ENCODE measurements at places on chromosomes 3 and 15.

GRCh38 chr15:61798631-61799030 is 261.6 kb downstream of the VPS13C start:
- no peak for DNase-seq

- DNase-seq, result no peak
Measured at GRCh38 chr3:129226374-129226773, 23.0 kb upstream of the COPG1 start.

DNA sequence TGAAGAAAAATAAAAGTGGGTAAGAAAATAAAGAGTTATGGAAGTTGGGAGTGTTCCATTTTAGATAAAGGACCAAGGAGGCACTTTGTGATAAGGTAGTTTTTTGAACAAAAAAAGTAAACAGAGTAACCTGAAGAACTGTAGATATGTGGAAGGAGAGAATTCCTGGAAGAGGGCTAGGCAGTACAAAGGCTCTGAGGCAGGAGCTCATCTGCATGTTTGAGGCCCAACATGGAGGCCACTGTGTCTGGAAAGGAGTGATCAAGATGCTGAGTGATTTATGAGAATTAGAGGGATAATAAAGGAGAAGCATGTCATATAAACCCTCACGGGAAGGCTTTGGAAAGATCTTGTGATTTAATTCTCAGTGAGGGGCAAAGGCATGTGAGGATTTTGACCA is 126.5 kb downstream of the DTWD1 start:
- no peak for DNase-seq

DNA sequence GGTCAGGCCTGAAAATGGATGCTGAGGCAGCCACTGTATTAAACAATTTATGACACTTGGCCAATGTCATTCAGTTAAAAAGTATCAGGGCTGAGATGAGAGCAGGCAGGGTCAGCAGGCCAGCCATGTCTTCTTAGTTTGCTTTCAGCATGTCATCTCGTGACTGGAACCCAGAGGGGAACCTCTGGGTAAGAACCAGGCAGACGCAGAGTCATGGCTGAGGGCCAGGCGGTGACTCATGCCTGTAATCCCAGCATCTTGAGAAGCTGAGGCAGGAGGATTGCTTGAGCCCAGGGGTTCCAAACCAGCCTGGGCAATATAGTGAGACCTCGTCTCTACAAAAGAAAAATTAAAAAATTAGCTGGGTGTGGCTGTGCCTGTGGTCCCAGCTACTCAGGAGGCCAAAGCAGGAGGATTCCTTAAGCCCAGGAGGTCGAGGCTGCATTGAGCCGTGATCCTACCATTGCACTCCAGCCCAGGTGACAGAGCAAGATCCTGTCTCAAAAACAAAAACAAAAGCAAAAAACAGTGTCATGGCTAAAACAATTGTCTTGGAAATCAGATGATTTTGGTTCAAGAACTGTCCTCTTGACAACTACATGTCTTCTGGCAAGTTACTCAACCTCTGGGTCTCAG is 11.7 kb downstream of the BCL2L10 start:
- no peak for DNase-seq

DNA sequence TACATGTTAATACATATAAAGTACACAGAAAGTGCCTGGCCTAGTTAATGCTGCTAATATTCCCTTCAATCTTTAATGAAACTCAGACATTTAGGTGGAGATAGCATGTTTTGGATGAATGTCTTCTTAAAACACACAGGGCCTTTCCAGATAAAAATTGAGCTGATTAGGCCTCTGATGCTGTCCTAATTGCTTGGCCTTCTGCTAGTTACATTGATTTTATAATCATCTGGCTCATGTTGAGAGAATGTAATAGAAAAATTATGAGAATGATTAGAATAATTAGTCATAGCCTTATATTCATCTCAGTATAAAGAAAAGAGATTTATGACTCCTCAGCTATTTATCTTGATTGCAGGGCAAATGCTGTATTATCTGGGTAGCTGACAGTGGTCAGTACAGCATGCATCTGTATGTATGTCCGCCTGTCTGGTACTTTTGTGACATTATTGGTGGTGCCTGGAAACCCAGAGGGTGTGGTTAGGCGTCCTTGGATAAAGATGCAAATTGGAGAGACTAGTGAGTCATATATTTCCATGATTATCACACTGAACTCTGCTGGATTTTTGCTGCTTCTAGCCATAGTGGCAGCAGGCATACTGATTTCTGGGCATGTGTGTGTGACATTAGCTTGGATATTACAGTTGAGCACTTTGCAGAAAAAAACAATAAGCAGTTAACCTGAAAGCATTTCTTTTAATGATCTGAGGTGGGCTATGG is 120.8 kb downstream of the FEZF2 start:
- no peak for DNase-seq

DNA sequence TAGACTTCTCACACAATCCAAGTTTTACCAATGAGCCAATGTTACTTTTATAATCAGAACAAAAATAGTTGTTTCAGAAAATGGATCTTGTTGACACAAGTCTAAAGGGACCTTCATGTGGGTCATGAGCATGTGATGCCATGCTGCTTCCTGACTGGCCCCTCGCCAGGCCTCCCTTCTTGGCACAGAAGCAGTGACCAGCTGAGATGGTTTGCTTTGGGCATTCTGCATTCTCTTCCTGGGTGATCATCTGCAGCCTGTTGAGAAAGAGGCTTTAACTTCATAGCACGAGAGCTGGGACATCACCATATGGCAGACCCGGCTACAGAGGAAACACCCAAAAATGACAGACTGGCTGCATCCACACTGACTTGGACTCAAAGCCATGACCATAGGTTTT is 45.7 kb downstream of the TGM4 start:
- no peak for DNase-seq

Measured in stimulated activated CD4-positive, alpha-beta T cell treated with anti-CD3 and anti-CD28 coated beads, Interleukin-15, amount 100 ng/mL, for 48 hours (primary cell).